Smooth muscle cell of the brain vasculature (primary cell): ENCODE measurements at places on chromosomes 12 and 14.

- no peak for DNase-seq
Observed at GRCh38 chr12:90974286-90974685, 19.3 kb upstream of the CCER1 start.

DNA sequence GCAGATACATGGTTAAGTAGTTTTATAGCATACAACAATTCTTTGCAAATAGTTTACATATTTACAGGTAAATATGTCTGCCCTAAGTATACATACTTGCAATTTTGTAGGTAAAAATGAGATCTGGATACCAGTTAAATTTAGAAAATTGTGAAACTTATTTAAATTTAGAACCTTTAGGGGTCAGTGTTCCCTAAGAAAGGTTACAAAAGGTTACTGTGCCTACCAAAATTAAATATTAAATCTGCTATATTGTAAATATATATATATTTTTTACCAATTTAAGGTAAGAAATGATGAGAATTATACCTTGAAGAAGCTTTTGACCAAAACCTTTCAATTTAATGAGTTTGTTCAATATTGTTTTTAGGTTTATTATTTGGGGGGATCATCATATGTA is 54.0 kb downstream of the MIPOL1 start:
- DNase-seq = no peak

- no peak for DNase-seq
Observed at GRCh38 chr14:99287269-99287942, 15.4 kb upstream of the BCL11B start.

DNA sequence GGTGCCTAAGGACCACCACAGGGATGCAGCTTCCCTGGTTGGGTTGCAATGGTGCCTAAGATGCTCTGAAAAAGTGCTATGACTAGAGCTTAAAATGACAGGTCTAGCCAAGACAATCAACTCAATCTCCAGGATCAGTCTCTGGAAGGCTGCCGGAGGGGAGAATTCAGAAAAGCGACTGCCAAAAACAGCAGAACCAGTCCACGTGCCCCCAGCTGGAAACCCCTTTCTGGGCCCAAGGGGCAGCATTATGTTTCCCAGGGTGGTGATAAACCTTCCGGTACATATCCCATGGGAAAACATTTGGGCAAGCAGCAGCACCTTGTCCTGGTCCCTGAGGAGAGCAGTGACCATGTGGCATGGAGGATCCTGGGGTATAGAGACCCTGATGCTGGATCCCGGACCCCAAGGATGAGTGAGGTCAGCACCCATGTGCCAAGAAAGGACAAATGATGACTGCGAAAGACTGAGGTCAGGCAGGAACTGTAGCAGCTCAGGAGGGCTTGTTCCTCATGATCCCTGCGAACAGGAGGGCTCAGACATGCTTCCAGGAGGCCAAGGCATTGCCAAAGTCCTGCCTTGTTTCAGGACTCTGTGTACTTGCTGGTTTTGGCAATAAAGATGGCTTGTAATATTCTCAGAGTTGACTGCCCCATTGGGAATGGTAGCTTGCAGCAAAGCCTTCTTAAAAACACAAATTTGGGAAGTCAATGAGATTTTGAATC is 49.9 kb upstream of the LTBP2 start:
- no peak for DNase-seq

DNA sequence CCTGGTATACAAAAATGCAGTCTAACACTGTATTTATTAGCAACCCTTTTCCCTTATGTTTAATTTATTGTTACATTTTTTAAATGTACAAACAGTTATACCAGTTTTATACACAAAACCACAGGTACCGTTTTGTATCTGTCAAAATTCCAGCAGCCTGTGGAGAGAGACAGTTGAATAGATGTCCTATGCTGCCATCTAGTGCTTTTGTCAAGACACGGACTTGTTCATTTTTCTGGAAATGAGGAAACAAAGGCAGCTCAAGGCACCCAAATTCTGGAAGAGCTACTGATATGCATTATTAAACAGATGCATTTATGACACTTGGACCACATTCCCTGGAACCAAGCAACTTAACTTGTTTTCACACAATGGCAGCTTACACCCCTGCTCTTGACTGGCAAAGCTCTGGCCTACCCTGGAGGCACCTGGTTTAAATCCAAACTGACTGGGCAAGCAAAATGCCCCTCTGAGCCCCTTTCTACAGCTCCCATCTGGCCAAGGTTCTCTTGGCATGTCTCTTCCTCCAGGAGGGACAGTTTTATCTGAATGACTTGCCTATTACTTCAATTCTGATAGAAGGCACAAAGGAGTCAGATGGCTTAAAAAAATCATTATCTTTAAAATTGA is 286.9 kb upstream of the PRKD1 start:
- peak; percentile 57 for DNase-seq

- no peak for DNase-seq
Observed at GRCh38 chr14:75426332-75427125, 1.3 kb upstream of the JDP2 start.

DNA sequence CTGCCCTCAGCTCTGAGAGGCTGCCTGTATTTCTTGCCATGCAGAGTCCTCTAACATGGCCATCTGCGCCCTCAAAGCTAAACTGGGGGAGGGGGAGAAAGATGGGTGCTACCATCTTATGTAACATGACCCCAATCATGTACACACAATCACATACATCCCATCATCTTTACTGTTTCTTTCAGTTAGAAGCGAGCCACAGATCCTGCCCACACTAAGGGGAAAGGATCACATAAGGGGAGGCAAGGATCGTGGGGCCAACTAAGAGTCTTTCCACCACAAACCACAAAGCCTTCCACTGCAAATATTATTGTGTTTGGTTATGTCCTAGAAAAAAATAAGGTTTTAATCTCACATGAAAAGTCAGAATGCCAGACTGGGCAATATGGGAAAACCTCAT is 11.8 kb upstream of the AMN1 start:
- DNase-seq = no peak

DNA sequence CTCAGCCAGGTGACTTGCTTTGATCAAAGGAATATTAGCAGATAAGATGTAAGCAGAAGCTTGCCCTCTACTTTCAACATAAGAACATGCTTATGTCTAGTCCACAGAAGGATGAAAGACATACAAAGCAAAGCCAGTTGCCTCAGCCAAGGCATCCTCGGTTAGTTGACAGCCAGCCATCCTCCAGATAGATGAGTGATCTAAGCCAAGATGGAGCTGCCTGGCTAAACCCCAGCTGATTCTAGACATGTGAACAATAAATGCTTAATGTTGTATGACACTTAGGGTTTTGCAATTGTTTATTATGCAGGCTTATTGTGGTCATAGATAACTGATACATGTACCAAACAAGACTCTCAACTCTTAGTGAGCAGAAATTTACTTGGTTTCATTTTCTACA is 157.6 kb upstream of the TMTC2 start:
- DNase-seq = no peak

- DNase-seq = no peak
Observed at GRCh38 chr14:55190906-55191202, 531 bp downstream of the DLGAP5 start.

- no peak for DNase-seq
Observed at GRCh38 chr14:68236582-68237458, 417.2 kb downstream of the RAD51B start.

- DNase-seq = no peak
Observed at GRCh38 chr12:7557227-7557626, 53.6 kb upstream of the CD163 start.

DNA sequence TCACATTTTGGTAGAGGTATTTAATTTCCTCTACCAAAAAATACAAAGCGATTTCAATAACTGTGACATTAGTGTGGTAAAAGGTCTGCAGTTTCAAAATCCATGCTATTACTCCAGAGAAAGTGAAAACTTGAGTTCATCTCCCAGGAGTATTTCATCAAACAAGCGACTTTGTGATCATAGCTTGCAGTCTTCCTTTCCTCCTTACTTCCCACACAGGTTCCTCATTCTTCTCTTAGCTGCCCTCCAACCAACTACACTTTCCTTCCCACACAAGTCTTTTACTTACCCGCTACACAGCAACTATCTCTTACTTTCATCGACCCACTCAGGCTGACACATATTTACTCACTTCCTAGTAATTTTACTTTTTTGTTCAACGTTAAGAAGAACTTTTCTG is 413.4 kb upstream of the USP15 start:
- no peak for DNase-seq

GRCh38 chr12:123905319-123905925 is 67.2 kb downstream of the CCDC92 start:
- peak; percentile 49 for DNase-seq

- DNase-seq = no peak
Observed at GRCh38 chr12:109047081-109047805, 5.1 kb upstream of the USP30 start.

DNA sequence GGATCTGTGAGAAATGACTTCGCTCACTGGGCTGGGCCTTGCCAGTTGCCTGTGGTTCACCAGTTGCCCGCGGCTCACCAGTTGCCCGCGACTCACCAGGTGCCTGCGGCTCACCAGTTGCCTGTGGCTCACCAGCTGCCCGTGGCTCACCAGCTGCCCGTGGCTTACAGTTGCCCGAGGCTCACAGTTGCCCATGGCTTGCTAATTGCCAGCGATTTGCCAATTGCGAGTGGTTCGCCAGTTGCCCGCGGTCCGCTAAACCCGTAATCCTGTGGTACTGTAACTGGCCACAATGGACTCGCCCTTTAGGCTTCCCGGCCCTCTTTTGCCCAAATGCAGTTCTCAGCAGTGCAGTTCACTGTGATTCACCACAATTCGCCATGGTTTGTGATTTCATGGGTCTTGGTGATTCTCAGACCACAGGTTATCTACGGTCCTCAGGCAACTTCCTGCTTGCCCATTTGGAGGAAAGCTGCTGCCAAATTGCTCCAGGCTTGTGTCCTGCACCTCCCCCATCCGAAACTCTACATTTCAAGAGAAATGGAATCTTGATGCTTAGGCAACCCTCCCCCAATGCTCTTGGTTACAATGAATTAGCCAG is 15.0 kb upstream of the MEG3 start:
- DNase-seq = no peak

GRCh38 chr14:94677747-94678146 is 65.6 kb downstream of the SERPINA3 start:
- DNase-seq = no peak

GRCh38 chr12:88662093-88662492 is 81.8 kb upstream of the KITLG start:
- no peak for DNase-seq

- DNase-seq = no peak
Observed at GRCh38 chr12:121767525-121768016, 25.9 kb downstream of the RHOF start.

DNA sequence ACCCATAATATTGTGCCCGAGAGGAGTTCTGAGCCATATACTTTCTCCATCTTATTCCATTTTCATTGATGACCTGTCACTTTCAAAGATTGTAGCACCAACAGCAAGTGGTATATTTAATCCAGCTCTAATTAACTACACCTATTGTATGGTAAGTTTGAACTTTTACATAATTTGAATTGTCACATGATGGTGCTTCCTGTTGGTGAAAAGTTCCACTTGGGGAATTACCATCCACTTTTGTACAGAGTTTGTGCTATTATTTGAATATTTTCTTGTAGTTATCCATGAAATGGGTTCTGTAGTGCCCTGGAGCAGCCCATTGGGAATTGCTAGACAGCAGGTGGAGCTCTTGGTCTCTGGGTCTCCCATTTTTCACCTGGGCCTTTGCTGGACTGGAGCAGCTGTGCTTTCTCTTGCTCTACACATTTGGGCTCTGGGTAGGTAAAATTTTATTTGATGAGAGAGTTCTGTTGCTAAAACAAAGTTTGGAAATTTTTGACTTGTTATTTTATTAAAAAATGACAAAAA is 3.0 kb downstream of the SMCO3 start:
- DNase-seq = no peak

GRCh38 chr12:106308121-106308520 is 5.6 kb downstream of the TCP11L2 start:
- no peak for DNase-seq

DNA sequence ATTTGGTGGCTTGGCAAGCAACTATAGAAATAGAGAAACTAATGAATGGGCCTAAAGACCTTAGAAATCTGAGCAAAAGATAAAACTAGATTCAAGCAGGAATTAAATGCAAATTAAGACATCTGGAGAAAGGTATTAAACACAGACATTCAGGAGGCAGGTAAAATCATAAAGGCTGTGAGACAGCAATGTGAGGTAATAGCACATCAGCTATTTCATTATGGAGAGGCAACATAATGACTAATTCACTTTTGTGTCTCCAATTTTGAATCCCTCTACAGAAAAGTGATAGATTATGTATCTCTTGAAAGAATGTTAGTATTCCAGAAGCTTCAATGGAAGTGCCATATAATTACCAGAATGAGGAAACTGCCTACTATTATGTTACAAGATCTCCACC is 175.9 kb upstream of the LRIG3 start:
- DNase-seq = no peak

- no peak for DNase-seq
Observed at GRCh38 chr12:13599176-13599575, 382.2 kb downstream of the GRIN2B start.

GRCh38 chr14:33294419-33294818 is 355.7 kb downstream of the NPAS3 start:
- DNase-seq = no peak

DNA sequence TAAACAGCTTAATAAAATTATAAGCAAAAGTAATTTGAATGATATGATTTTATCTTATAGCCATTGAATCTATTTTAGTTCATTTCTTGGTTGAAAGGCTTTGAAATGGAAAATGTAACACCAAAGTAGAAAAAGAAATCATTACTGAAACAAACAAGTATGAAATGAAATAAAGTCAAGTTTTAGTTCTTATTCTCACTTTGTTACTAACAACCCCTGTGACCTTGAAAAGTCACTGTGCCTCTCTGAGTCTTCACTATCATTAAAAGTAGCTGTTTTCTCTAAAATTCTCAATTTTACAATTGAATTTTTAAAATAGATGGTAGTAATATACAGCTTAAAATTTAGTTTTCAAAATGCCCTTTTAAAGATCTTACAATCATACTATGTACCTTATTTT is 32.4 kb upstream of the SLC17A8 start:
- no peak for DNase-seq

DNA sequence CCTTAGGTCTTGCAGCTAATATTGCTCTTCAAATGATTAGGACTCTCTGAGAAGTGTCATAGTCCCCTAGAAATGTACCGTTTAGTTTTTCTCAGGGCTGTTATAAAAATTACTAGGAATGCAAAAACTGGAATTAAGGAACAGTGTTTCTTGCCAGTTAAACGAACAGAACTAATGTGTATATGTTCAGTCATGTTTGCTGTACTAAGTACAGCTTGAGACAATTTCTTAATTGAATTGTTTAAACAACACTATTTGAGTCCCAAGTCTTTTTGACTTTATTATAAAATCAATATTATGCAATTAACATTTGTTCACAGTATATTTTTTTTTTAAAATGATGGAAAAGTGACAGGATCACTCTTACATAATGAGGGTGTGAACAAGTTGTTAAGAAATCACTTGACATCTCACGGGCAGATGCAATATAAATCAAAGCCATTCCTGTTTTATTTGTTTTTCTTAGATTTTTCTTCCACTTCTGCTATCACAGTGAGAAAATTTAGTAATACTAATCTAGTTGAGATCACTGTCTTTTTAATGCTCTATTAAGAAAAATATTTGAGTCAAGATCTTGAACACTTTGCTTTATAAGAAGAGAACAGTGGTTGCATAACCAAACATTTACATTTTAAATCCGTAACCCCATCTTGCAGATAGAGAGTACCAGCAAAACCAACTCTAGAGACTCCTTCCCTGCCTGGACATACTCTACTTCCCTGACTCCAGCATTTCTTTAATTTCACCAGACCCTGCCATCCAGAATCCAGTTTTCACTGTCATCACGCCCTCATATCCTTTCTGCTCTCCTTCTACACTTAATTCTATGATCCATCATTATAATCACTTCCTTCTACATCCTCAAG is 140.7 kb upstream of the KITLG start:
- DNase-seq = no peak
